ENCODE measurements at places on chromosomes 16 and 17. TPM values are rescaled to one million over a fixed set of nuclear protein-coding genes. Genes with fewer than 3 reads are reported as not detected.

- no peak for DNase-seq
These were observed 24.2 kb downstream of the MRM3 start for GRCh38 chr17:806346-806745.

GRCh38 chr17:69333561-69333960 is 6.6 kb upstream of the ABCA5 start:
- no peak for DNase-seq

DNA sequence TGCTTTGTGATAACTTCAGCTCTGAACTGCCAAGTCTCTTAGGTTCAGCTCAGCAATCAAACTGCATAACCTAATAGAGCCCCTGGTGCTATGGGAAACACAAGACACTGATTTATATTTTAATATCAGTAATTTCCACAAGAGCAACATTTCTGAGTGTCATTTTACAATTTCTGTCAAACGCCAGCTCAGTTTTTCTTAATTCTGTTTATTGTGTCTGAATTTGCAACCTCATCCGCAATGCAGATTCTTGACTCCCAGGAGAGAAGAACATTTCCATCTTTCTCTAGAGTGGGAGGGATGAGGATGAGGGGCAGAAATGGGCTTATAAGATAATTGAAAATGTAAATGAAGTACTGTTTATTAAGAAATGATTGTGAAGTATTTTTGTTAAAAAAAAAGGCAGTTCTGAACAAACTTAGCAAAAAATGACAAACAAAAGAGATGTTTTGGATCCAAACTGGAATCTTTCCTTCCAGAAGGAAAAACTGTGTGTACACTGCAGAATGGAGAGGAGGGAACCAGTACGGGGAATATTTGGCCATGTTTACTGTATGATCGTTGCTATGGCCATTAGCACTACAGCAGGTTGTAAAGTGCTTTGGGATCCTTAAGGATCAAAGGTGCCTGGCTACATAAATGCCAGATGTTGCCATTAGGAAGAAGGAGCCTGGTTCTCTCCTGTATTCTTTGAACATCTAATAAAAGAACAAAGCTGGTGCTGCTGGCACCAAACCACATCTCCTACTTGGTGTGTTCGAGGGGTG is 7.4 kb upstream of the PMFBP1 start:
- no peak for DNase-seq

- no peak for DNase-seq
These were observed 356.0 kb downstream of the CA10 start for GRCh38 chr17:51802544-51802943.

- no peak for DNase-seq
These were observed 6.7 kb downstream of the PMM2 start for GRCh38 chr16:8804313-8804712.

DNA sequence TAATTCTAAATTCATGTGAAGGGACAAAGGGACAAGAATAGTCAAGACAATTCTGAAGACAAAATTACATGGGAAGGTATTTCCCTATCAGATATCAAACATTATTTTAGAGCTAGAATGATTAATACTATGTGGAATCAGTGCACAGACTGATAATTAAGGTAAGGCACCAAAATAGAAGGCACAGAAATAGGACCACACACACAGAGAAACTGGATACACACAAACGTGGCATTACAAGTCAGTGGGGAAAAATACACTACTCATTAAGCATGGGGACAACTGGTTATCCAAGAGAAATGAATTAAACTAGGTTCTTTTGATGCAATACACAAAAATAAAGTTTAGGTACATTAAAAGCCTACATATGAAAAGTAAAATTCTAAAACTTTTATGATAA is 132.8 kb upstream of the NETO2 start:
- DNase-seq = no peak

NOMO2 gene
- total RNA-seq = 76.1 TPM

GRCh38 chr17:3804503-3804931 is 3.5 kb upstream of the ITGAE start:
- DNase-seq = no peak

DNA sequence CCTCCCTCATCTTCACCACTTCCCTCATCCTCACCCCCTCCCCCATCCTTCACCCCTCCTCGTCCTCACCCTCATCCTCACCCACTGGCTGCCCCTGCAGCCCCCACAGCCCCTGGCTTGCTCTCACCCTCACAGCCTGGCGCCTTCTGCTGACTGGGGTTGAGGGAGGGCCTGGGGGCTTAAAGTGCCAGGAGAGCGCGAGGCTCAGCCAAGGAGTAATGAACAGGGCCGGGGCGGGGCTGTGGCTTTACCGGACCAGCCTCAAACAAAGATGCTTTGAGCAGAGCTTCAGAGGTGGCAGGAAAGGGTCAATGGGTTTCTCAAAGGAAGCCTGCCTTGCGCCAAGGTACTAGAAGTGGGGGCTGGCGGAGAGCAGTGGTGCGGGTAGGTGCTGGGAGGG is at the start of gene PRSS33:
TSS of gene PRSS33 (minus strand) at position 155 of the 400 bp plus-strand sequence. CDS start 1,013 bp downstream, outside the sequence.
- DNase-seq = no peak

DNA sequence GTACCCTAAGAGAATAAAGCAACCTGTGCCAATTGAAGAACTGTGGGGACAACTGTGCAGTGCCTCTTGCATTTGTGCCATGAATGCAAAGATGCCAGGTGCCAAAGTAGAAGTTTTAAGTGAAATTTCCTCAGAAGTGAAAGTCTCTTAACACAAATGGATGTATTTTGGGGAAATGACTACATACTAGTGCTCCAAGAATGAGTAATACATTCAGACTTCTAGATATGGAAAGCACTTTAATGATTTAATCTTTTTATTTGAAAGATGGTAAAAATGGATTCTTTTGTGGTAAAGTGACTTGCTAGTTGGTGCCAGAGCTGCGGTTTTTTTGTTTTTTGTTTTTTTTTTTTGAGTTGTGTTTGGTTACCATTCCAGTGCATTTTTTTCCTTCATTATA is 15.0 kb downstream of the UTP18 start:
- DNase-seq = no peak

- DNase-seq = no peak
These were observed 26.2 kb downstream of the POLR3E start for GRCh38 chr16:22323173-22323958.

GRCh38 chr16:86391984-86392383 is 118.3 kb upstream of the FOXF1 start:
- no peak for DNase-seq

NACA2 gene
- not detected for total RNA-seq

- DNase-seq = no peak
These were observed 9.8 kb upstream of the TMEM92 start for GRCh38 chr17:50264263-50265113.

DNA sequence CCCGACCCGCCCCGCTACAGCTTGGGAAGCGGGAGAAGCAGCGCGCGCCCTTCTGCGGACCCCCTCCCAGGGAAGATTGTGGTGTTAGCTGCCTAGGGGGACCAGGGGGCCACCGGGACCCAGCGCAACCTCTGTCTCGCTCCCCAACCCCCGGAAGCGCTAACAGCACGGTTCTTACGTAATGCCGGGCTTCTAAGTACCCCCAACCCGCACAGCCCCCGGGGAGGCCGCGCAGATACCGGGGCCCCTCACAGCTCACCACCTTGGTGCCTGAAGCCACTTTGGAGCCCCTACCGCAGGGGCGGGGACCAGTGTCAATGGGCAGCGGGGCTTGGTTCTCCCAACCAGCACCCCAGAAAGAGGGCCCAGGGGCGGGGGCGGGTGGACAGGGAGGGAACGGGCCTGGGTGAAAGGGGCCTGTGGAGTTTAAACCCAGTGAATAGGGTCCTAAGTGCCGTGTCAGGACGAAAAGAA is 348 bp downstream of the MPP2 start:
- no peak for DNase-seq

GRCh38 chr16:1712791-1713261 is 6.8 kb downstream of the MAPK8IP3 start:
- DNase-seq = no peak

GRCh38 chr17:79890706-79891105 is 51.5 kb upstream of the CBX4 start:
- DNase-seq = no peak

MT1G gene
- 4.9 TPM for total RNA-seq

- DNase-seq = no peak
These were observed 12.6 kb upstream of the RPRML start for GRCh38 chr17:46991617-46992016.

DNA sequence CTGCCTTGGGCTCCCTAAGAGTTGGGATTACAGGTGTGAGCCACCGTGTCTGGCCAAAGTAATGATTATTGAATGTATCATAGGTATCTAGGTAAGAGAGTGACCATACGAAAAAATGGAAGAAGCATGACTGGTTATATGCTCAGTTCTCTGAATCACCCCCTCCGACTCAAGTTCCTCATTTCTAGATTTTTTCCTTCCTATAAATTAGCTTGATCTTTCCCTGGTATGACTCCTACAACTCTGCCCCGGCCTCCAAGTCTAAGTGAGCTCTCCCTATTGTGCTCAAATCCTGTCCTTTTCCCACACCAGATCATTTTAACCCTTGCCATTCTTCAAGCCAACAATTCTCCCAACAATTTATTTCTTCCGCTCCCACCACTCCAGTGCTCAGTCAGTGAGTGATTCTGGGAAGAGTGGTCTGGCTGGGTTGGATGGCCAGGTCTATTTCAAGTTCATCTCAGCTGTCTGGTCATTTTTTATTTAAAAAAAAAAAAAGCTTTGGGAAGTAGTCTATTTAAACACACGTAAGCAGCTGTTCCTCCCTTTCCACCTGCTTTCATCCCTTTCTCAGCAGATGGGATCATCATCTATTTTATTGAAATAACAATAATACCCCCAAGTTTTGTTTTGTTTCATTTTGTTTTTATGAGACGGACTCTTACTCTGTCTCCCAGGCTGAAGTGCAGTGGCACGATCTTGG is 120.2 kb upstream of the HS3ST2 start:
- DNase-seq = no peak

- no peak for DNase-seq
These were observed 19.3 kb downstream of the MYLK3 start for GRCh38 chr16:46728806-46729205.

- no peak for DNase-seq
These were observed 436.4 kb downstream of the SOX9 start for GRCh38 chr17:72556944-72557826.

DNA sequence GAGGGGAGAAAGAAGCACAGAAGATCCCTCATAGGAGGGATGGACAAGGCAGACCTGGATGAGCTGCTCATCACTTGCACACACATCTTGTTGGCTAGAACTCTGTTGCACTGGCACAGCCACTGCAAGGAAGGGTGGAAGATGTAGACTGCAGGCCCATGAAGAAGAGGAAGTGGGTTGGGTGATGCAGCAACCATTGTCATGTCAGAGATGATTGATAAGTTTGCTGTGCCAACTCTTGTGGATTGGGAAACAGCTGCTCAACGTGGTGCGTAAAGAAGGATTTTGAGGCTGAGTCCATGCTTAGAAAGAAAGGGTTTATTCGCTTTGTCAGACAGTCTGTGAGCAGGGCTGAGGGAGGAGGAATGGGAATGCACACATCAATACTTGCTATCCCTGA is 161.4 kb upstream of the MPHOSPH6 start:
- DNase-seq = no peak

KRT32 gene
- not detected for total RNA-seq

DNA sequence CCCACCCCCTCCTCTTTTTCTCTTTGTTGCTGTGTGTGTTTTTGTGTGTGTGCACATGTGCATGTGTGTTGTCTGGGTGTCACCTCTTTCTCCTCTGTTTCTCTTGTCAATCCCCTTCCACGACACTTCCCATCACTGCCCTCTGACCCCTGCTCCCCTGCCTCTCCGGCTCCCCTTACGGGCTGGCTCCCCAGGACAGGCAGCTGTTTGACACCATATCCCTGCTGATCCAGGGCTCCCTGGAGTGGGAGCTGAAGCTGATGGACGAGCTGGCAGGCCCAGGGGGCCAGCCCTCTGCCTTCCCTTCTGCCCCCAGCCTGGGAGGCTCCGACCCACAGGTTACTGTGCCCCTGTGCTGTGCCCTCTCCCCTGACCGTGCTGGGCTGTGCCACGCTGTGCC is 15.2 kb upstream of the ABCC3 start:
- DNase-seq = no peak

GRCh38 chr16:61858988-61859387 is 177.2 kb downstream of the CDH8 start:
- no peak for DNase-seq

DNA sequence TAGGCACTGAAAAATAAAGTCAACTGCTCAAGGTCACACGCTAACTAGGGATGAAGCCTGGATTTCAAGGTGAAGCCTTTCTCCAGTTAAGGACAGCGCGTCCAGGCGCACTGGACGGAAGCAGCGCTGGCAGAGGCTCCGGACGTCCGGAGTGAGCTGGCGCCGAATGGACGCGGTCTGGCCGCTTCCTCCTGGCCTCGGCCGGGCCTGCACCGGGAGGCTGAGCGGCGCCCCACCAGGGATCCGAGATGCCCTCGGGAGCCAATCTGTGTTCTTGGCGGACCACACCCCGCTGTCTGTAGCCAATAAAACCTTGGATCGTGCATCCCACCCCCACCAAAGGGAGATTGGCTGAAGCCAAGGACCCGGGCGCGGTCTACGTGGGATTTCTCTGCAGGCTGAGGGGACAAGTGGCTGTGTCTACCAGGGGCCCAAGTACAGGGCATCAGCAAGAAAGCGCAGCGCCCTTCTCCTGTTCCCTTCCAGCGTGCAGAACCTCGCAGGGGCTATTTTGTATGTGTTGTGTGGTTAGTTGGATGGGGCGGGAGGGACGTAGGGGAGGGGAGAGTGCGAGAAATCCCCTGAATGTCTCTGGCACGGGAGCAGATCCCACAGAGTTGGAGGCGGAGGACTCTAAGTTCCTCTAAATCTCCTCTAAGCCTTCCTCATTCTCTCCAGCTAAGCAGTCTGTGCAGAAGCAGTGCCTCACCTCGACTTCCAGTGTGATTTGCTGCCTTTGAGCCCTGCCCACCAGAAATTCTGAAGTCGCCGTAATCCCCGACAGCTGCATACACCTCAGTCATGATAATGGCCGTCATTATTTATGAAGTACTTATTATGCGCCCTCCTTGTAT is 2.5 kb upstream of the AKAP10 start:
- DNase-seq = no peak

BRIP1 gene
- 0.13 TPM for total RNA-seq

DNA sequence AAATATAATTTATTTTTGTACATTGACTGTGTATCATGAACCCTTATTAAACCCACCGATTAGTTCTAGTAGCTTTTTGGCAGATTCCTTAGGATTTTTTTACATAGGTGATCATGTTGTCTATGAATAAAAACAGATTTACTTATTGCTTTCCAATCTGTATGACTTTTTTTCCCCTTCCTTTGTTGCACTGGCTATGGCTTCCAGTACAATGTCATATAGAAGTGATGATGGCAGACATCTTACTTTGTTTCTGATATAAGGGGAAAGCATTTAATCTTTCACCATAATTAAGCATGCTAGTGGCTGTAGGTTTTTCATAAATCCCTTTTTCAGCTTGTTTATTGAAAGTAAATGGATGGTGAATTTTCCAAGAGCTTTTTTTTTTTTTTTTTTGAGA is 28.9 kb upstream of the NACA2 start:
- DNase-seq = no peak
